Stimulated activated naive CD4-positive, alpha-beta T cell treated with Interleukin-2 at 50 U/mL for 16 hours (primary cell): ENCODE measurements at places on chromosomes 11 and 22.

GRCh38 chr11:33266393-33267215 lies 9.4 kb downstream of the HIPK3 start:
- no peak for DNase-seq

GRCh38 chr11:8988329-8989234 lies 15.2 kb downstream of the NRIP3 start:
- no peak for DNase-seq

- DNase-seq: no peak
Measured at GRCh38 chr22:39234472-39234787, 10.4 kb downstream of the PDGFB start.

DNA sequence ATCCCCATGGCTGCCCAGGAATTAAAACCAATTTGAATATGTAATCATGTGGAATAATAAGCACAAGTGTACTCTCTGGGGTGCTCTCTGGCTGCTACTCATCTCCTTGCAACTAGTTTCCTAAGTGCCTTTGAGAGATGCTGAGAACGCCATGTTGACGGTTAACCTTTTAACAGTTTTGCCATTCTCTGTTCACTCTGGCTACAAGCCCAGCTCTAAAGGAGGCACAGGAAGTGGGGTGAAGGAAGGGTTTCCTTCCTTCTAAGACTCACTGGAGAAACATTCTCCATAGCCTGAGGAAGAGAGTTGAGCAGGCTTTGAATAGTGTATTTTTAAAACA lies 122.0 kb upstream of the ZC3H12C start:
- DNase-seq: no peak

DNA sequence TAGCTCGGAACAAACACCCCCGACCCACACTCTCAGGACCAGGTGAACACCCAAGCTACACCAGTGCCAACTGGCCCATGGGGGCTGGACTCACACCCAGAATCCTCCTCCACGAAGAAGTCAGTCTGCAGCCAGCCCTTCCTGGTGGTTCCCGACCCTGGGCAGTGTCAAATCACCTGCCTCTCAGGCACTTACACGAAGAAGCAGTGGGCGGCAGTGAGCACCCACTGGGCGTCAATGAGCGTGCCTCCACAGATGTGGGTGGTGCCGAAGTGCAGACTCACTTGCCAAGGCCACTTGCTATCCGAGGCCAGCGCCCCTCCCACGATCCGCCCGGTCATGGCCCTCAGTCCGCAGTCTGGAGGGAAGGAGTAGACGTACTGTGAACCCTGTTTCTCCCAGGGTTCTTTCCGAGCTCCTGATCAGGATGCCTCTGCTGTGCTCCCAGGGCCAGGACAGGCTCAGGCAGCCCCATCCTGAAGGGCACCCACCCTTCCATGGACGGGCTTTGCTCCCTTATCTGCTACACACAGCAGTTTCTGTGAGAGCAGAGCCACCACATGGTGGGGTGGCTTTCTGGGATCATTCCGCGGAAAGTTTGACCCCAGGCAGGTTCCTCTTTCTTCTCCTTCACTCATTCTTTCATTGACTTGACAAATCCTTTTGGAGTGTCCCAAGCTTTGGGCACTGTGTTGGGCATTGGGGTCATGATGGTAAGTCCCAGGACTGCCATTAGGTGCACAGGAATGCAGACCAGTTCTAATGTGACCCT lies 19.4 kb downstream of the TMPRSS13 start:
- no peak for DNase-seq

GRCh38 chr11:36119300-36119699 lies 169.9 kb downstream of the COMMD9 start:
- no peak for DNase-seq

DNA sequence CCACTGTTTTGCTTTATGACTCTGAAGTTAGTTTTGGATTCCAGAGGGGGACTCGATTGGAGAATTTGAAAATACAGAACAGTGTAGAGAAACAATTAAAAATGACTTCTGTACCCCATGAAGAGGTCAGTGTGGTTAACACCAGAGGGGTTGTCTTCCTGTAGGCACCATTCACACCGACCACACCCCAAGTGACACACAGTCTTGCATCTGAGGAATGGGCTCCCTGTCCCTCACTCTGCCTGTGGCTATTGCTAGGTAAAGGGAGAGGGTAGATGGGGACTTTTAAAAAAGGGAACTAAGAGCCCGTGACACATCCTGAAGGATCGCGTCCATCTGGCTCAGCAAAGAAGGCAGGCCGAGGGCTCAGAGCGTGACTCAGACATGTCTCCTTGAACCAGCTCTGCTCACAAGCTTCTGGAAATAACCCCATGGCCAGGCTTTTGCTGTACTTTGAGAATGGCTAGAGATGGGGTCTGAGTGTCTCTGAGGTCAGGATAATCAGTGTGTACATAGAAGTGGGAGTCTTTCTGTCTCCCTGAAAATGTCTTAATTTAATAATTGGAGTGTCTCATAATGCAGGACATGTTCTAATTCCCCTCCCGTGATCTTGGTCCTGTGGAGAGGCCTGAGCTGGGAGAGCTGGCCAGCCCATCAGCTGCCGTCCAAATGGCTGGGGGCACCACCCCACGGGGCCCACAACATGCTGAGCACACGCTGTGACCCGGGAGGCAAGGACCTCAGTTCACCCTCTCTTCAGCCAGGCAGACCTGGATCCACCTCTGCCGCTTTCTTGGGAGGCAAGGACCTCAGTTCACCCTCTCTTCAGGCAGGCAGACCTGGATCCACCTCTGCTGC lies 39.3 kb downstream of the SGSM1 start:
- DNase-seq: no peak

DNA sequence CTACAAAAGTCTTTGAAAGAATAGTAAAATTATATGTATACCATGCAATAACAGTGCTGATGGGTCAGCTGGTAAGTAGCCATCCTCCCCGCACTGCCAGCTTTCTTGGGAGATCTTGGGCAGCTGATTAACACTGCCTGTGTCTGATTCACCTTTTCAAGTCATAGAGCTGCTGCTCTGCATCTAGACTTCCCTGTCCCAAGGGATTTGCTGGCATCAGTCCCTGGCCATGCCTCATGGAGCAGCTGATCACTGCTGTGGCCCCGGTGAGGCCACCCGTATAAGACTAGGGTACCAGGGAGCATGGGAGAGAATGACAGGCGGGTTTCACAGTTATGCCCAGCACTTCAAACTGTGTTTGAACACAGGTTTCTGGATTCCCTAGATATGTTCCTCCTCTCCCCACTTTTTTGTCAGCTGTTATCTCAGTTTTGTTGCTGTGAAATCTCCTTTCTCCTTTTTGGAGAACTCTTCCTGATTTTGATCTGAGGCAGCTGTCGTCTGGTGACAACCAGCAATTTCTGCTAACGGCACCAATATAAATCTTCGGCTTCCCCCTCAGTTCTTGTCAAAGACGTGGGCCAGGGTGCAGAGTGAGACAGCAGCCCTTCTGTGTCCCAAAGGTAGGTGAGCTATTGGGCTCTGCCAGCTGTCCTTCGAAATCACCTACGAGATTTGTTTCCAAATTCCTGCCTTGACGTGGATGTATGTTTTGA lies 438.9 kb downstream of the NTM start:
- no peak for DNase-seq

- DNase-seq: no peak
Measured at GRCh38 chr11:103067118-103067517, 24.8 kb downstream of the DCUN1D5 start.

GRCh38 chr11:47512701-47513100 lies 40.2 kb downstream of the CELF1 start:
- no peak for DNase-seq

GRCh38 chr11:64722141-64723065 lies 594 bp downstream of the NRXN2 start:
- no peak for DNase-seq

GRCh38 chr11:70255477-70256116 lies 14.9 kb upstream of the PPFIA1 start:
- no peak for DNase-seq

DNA sequence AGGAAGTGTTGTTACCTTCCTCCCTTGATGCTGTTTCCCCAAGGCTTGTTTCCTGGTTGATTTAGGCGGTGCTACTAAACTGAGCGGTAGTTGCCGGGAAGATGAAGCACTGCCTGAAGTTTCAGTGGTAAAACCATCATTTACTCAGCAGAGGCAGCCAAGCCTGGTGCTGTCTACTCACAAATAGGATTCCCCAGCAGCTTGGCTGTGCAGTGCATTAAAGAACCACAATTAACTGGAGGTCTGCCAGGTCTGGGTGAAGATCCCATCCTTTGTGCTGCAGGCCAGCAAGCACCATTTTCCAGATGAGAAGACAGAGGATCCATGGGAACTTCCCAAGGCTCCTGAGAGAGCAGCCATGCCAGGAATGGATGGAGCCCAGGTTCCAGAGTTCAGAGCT lies 231.9 kb upstream of the E2F8 start:
- no peak for DNase-seq

DNA sequence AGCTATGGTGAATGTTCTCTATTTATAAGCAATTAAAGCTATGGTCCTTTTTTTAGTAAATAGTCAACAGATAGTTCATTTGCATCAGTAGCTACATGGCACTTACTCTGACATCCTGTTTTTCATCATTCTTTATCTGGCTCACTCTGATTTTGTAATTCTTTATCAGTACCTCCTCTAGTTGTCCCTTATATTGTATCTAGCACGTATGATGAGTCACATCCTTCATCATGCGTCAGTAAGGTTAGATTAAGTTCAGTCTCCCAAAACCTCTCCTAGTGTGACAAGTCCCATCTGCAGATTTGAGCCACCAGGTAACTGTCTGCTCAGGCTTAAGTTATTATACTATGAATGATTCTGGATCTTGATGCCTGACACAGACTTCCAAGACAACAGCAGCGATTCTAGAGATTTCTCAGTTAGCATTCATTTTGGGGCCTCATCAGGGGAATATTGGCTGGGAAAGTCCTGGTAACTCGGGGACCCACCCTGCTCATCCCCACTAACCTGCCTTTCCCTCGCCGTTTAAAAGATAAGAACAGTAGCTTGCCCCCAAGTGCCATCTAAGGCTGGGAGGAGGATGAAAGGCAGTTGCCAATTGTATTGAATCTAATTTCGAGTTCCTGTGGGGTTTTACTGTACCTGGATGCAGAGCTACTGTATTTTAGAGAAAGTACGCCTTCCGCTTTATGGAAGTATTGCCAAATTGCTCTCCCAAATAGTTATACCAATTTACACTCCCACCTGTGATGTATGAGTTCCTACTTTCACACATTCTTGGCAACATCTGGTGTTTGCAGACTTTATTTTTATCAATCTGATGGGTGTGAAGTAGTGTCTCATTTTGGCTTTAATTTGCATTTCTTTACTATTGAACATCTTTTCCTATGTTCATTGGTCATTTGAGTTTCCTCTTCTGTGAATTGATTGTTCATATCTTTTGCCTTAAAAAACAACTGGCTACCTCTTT lies 55.9 kb downstream of the ZC3H12C start:
- DNase-seq: no peak

DNA sequence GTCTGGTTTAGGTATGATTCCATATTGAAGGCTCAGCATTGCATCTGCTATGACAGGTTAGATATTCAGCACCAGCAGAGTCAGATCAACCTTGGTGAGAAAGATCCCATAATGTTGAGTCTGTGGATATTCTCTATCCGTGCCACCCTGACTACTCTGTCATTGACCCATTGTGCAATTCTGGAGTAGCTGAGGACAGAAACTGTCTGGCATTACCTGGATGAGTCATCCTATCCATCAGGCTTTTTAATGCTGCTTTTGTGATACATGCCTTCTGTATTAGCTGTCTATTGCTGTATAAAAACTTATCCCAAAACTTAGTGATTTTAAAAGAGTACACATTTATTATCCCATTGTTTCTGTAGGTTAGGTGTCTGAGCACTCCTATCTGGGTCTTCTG lies 189.1 kb upstream of the FAT3 start:
- DNase-seq: no peak

DNA sequence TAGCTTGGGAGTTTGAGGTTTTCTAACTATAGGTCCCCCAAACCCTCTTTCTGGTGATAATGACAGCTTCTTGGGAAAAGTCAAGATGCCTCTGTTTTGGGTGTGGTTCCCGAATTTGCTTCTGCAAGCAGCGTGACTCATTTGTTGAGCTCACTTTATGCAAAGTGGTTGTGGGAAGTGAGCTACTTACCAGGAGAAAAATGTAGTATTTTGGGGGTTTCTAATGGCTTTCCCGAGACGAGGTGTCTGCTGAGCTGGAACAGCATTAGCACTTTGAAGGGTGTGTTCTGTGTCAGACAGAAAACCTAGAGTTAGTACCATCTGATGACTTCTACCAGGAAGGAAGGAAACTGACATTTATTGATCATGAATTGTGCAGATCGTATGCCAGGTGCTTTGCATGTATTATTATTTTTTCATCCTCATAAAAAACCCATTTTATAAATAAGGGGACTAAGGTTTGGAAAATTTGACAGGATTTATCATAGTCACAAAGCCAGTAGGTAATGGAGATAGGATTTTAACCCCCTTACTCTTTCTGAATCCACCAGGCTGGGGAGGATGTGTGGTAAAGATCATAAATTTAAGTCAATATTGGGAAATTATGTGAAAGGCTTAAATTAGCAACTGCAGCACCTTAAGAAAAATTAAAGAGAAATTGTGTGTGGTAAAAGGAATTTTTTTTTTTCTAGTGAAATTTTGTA lies 108.8 kb upstream of the CD44 start:
- DNase-seq: peak; percentile 16

DNA sequence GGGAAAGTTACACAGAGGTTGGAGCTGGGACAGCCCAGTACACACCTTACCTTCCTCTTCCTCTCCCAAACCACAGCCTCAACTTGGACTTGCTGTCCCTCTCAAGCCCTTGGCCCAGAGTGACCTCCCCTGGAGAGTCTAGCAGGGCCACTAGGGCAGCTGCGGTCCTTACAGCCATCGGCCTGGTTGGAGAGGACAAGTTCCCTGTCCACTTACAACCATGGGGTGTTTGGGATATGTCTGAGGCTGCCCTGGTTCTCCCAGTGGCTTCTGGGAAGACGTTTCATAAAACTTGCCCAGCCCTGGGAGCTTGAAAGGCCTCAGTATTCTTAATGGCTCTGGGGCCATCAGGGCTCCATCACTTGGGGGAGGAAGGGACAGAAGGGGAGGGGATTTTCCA lies 13.1 kb upstream of the DGKZ start:
- no peak for DNase-seq

DNA sequence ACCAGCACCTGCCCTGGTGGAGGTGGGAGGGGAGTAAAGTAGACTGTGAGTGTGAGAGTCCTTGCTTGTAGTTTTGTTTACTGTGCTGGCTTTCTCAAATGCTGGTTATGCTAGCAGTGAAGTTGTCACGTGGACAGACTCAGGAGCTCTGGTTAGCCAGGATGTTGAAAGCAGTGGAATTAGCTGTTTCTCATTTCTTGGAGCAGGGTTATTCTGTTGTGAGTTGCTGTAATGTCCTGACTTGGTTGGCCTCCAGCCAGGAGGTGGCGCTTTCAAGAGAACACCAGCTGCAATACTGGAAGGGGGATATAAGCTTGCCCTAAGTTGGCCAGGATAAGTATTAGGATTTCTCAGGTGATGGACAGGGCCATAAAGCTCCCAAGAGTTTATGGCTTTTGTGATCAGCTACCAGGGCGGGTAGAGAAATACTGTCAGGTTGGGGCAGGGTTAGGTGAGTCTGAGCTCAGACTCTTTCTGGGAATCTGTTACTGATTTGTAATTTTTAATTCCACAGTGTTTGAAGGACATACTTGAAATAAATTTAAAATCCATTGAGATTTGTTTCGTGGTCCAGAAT lies 13.7 kb downstream of the CYP2D6 start:
- no peak for DNase-seq
